ENCODE measurements at places on chromosomes 11 and 22. TPM values are rescaled to one million over a fixed set of nuclear protein-coding genes. Genes with fewer than 3 reads are reported as not detected.

HORMAD2 gene
- not detected for total RNA-seq

DNA sequence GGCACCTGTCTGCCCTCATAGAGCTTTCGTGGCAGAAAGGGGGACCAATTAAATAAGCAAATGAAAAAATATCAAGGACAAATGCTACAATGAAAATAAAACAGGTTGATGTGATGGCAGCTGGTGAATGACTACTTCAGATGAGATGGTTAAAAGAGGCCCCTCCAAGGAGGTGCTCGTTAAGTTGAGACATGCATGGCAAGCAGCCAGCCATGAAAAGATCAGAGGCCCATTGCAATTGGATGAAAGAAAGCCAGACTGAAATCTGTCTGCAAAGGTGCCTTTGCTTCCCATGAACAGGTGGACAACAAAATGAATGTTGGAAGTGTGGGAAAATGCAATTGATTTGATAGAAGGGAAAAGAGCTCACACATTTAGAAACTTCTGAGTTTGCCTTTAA lies 848 bp upstream of the TRPC6 start:
- no peak for DNase-seq

KRTAP5-8 gene
- total RNA-seq = not detected

- DNase-seq = no peak
These were observed 526.1 kb downstream of the BRD1 start for GRCh38 chr22:49301398-49302149.

DNA sequence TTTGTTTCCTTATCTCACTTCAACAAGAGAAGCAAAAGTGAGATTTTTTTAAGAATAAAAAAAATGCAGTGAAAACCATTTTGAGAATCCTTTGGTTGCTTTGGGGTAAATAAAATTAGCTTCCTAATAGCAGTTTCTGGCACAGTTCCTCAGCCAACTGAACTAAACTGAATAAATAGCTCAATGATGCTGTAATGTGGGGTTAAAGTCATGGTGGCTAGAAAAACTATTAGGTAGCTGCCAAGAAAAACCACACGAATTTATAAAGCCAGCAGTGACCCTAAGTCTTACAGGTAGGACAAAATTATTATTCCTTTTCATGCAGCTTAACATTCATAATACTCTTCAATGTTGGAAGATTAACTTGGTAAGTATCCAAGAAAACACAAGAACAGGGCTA lies 142.4 kb downstream of the APIP start:
- no peak for DNase-seq

FREY1 gene
- 0.47 TPM for total RNA-seq

GRCh38 chr22:27149921-27150543 lies 492.6 kb downstream of the MIAT start:
- no peak for DNase-seq

ZNF70 gene
- total RNA-seq = 4.9 TPM

MS4A14 gene
- total RNA-seq = 1.5 TPM

GRCh38 chr11:74839971-74840370 lies 91.3 kb downstream of the RNF169 start:
- no peak for DNase-seq
